ENCODE measurements at places on chromosomes 1 and 21. TPM values are rescaled to one million over a fixed set of nuclear protein-coding genes. Genes with fewer than 3 reads are reported as not detected.

The CELA2A gene
- not detected for total RNA-seq

The EFNA1 gene
- total RNA-seq, result 126 TPM

The SPRR2A gene
- total RNA-seq, result 1.0 TPM

The C1QC gene
- 0.58 TPM for total RNA-seq

The TBX19 gene
- 2.9 TPM for total RNA-seq

The GPR161 gene
- total RNA-seq, result 16.4 TPM

The RIMKLA gene
- 0.29 TPM for total RNA-seq

The CYP4A22 gene
- not detected for total RNA-seq

The C1orf94 gene
- total RNA-seq, result not detected

The HES3 gene
- not detected for total RNA-seq

GRCh38 chr1:203507759-203508158 lies 13.8 kb downstream of the OPTC start:
- DNase-seq, result no peak

GRCh38 chr1:234938924-234939323 lies 189.7 kb downstream of the TOMM20 start:
- DNase-seq, result no peak

DNA sequence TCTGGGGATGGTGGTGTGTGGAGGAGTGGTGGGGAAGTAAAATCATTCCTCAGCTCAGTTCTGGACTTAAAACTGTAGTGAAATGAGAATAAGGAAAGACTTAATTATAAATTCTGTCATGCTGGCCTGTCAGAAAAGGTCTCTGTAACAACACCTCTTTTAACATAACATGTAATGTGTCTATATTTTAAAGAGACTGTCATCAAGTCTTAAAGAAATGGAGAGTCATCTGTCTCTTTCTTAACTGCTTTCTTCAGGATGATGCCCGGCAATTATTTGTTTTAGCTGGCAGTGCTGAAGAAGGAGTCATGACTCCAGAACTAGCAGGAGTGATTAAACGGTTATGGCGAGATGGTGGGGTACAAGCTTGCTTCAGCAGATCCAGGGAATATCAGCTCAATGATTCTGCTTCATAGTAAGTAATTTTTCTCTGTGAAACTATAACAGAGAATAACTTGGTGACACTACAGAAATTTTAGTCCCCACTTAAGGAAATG lies 30.6 kb downstream of the GNAI3 start:
- no peak for DNase-seq

- no peak for DNase-seq
Measured at GRCh38 chr1:241924080-241924808, 33.3 kb upstream of the BECN2 start.

DNA sequence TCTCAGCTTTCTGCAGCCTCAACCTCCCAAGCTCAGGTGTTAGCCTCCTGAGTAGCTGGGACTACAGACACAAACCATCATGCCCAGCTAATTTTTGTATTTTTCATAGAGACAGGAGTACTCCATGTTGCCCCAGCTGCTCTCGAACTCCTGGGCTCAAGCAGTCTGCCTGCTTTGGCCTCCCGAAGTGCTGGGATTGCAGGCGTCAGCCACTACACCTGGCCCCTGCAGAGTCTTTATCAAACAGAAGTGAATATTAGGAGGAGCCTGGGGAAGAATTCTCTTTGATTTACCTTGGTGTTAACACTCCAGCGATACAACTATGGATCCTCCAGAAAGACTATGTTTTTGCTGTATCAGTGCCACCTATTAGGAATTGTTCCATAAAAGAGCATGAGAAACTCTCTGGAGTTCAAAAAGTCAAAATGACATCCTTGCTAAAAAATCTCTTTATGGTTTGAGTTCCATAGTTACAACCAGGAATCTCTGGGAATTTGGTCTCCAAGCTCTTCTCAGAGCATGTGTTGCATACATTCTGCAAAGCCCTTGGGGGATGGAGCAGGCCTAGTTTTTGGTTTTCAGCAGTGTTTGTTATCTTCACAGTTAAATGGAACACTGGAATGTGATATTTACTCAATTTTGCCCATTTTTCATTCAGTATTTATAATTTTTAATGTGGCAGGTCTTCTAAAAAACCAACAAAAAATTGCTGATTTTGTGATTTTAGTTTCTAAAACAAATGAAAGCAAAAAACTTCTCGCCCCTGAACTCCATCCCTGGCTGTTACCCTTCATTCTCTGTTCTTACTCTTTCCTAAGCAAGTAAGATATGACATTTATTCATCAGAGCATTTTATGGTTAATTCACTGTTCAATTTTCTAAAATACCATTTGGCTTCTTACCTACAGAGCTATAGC lies 77.3 kb downstream of the OLFML2B start:
- DNase-seq, result no peak

DNA sequence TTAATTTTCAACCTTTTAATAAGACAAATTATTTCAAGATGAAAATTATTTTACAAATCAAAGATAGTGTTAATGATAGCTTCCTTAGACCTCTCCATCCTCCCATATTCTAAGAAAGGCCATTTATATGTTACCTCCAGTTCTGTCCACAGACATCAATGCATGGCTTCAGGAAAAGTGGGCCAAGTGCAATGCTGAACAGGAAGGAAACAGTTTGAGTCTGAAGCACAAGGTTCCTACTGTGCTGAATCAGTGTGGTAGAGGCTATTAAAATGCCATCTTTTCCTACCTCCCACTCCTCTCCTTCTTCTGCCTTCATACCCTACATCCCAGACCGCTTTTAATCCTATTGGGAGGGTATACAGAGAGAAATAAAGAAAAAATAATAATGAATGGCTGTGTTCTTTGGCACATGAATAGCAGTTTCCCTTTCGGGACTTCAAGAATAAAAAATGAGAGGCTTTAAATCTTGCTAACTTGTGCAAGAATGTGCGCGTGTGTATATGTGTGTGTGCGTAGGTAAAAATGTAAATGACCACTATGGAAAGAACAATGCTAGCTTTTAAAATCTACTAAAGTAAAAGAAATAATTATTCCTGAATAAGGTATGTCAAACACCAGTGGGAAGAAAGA lies 62.6 kb upstream of the C1orf105 start:
- no peak for DNase-seq

GRCh38 chr1:235549351-235550139 lies 45.3 kb upstream of the B3GALNT2 start:
- no peak for DNase-seq

DNA sequence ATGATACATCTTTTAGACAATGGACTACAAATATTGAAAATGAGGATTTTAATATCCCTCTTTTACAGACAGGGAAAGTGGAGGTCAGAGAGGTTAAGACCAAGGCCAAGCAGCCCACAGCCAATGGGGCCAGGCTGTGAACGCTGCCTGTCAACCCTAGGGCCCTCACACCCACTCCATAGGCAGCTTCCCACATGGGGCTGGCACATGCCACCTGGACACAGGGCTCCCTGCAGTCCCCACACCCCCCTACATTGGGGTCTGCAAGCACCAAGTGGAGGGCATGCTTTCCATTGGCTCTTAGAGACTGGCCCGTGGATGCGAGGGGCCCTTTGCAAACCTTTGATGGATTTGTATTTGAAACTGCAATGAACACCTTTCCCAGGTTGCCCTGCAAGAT lies 348.5 kb upstream of the VAMP3 start:
- DNase-seq, result no peak

GRCh38 chr1:32405672-32406467 lies 11.6 kb upstream of the BSDC1 start:
- DNase-seq, result no peak

DNA sequence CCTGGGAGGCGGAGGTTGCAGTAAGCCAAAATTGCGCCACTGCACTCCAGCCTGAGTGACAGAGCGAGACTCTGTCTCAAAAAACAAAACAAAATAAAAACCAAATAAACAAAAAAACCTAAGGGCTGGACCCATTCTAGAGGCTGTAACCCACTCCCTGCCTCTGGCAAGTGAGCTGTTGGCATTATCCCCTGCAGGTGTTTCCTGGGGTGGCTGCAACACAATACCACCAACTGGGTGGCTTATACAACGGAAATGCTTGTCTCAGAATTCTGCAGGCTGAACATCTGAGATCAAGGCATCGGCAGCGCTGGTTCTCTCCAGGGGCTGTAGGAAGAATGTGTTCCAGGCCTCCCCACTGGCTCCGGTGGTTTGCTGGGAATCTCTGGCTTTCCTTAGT lies 15.2 kb downstream of the LRRC38 start:
- DNase-seq, result no peak

DNA sequence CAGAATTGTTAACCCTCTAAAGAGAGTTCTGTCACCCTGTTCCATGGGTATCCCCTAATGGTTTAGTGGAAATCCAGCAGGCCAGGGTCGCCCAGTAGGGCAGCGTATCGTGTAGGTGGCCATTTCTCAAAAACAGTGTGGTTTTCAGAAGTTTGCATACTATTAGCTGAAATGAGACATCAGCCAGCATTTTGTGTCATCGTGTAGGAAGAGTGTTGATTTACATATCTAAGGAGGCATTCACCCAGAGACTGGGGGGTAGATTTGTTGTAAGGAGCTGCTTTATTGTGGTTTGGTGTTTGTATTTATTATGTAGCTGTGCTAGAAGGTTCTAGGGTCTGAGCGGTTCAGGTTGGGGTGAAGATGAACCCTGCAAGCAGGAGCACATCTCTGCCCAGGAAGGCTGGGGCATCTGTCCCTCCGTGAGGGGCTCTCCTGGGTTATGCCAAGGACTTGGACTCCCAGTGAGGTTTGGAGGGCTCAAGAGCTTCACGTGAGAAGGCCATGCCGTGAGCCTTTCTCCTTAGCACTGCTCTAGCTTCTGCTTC lies 174.4 kb downstream of the PGBD5 start:
- DNase-seq, result no peak

DNA sequence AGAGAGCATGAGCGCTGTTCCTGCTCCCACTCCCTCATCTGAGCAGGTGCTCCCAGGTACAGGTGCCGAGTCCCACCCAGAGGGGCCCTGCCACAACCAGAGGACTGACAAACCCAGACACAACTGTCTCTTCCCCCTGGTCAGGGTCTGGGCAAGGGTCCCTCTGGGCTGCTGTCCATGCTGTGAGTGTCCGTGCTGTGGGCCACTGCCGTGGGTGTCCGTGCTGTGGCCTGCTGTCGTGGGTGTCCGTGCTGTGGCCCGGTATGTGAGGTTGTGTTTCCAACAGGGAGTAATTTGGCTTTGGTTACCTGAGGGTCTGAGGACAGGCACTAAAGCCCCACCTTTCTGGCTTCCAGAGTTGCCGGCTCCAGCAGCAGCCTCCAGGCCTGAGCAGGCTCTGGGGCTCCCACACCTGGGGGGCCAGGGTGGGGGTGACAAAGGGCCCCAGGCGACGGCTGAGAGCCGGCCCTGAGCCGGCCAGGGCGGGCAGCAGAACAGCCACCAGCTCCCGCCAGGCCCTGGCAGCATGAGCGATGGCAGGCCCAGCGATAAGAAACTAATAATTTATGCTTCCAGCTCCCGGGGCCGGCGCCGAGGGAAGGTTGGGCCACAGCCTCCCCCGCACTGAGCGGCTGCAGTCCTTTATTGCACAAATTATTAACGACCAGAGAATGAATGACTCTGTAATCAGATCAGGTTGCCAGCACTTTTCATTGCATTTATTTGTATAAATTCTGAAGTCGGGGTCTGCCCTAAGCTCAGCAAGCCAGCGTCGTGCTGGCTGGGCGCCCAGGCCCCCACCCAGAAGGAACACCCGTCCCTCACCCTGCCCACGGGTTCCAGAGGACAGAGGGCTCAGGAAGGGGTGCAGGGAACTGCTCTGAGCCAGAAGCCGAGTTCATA lies 7.3 kb upstream of the SAMD11 start:
- DNase-seq, result no peak

DNA sequence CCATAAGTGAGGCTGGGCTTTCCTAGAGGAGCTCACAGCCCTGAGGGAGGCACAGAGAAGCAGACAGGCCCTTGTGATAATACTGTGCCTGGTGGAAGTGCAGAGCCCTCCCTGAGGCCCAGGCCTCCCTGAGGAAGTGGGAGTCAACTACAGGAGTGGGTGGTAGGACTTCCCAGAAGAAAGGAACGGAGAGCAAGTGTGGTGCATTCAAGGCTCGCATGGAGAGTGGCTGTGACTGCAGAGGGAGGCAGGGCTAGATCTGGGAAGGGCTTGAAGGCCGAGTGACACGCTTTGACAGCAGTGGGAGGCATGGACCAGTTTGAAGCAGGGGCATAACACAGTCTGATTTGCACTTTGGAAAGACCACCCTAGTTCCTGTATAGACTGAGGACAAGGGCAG lies 37.3 kb downstream of the AZIN2 start:
- DNase-seq, result no peak

- DNase-seq, result no peak
Measured at GRCh38 chr1:206816390-206817287, 44.3 kb upstream of the IL10 start.

DNA sequence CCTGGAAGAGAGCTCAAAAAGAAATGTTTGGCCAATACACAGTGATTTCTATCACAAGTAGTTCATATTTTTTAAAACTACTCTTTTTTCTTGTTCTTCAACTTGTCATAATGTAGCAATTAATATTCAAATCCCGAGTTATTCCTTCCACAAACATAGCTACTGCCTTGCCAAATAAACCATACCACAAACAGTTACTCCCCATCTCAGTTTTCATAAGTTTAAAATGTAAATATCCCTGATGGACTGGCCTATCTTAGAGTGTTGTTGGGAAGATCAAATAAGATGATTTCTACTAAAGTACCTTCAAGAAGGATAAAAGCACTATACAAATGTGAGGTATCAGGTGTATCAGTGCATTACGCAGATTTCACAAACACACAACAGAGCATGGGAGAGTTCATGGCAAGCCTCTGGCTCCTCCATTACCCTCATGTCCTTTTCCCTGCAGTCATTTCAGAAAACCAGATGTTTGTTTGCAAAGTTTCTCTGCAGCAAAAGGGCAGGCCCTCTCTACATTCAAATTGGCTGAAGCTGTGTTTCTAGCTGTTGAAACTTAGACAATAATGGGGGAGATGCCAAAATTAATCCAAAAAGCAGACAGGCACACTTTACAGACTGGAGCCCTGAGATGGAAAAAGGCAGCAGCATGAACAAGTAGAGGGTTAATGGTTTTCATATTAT lies 16.1 kb downstream of the WLS start:
- no peak for DNase-seq

DNA sequence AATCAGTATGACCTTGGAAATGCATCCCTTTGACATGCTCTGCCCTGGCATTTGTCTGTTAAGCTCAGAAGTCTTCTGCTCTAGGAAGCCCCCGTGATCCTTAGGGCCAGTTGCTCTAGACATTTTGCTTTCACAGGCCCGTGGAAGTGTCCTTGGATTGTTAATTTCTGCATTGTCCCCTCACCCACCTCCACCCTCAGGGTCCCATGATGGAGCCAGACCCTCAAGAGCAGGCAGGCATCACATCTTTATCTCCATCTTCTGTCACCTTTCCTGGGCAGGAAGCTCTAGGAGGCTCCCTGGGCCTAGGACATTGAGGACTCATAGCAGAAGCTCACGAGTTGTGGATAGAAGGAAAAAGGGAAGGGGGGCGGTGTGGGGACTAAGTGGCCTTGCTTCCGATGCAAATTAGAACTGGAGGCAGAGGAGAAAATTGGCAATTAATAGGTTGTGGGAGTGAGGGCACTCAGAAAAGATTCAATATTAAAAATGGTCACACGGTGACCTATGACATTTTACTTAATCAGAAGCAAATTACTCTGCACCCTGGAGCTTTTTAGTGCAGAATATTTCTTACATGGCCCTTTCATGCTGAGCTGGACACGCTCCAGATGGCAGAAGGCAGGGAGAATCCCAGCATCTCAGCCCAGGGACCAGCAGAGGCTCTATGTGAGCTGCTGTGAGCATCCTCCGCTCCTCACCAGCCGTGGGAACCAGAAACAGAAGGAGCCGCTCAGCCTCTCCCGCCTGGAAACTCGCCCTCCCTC lies 185.0 kb downstream of the MATN1 start:
- DNase-seq, result no peak

Data from kidney epithelial cell (primary cell).